Naive thymus-derived CD4-positive, alpha-beta T cell (primary cell): ENCODE measurements at places on chromosomes 4 and X. TPM values are rescaled to one million over a fixed set of nuclear protein-coding genes. Genes with fewer than 3 reads are reported as not detected.

- H3K36me3 ChIP-seq: no peaks in the 10 kb centered on the region
- no peak for DNase-seq
- H3K4me3 ChIP-seq: no peak overlapping the region
Observed at GRCh38 chrX:150700107-150700506, 6.9 kb downstream of the MTMR1 start.

Gene SMIM10
- total RNA-seq: not detected

Gene XAGE3
- not detected for total RNA-seq

Gene DNAJB14
- total RNA-seq: 49.7 TPM
